ENCODE measurements at places on chromosomes 4 and X.

- no peak for DNase-seq
These were observed 12.8 kb downstream of the ATP5ME start for GRCh38 chr4:661231-661630.

GRCh38 chr4:25454476-25454875 is 77.4 kb downstream of the ANAPC4 start:
- DNase-seq: no peak

DNA sequence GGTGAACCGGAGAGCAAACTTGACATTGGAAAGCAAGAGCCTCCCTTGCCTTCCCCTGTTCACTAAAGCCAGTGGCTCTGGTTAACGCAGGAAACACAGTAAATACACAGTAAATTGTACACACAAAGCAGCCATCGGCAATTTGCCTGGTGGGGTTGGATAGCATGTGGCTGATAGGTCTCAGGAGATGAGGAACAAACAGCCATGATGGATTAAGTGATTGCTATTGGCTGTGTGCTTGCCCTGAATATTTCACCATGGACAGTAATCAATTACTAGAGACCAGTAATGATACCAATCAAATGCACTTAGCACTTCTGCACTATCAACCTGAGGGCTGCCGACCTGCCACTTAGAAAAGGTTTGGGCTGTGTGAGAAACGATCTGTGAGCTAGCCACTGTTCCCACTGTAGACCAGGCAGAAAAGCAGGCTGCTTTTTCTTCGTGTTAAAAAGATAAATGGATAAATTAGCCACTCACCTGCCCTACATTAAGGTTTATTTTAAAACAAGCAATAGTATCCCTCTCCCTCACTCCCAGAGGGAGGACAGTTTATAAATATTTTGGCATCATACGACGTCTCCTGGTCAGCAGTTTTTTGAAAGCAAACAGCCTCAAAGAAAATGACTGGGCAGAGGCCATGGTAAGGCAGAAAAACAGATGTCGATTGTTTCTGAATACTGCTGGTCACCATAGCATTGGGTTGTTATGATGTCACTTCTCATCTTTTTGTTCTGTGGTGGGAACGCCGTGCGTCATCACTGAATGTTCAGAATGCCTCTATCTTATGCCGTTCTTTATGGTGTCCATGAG is 167.1 kb downstream of the MAML3 start:
- no peak for DNase-seq

GRCh38 chr4:34800953-34801352 is 1443.4 kb downstream of the ARAP2 start:
- no peak for DNase-seq

- DNase-seq: no peak
These were observed 55.9 kb downstream of the CPLX1 start for GRCh38 chr4:770022-770421.
